ENCODE measurements at places on chromosomes 11 and 22. TPM values are rescaled to one million over a fixed set of nuclear protein-coding genes. Genes with fewer than 3 reads are reported as not detected.

Gene DEUP1
- total RNA-seq: not detected

Gene OR10A2
- not detected for total RNA-seq

Gene OR52W1
- total RNA-seq: not detected

- no peak for DNase-seq
- peaks cover 24% of the 10 kb centered on the region for H3K36me3 ChIP-seq
- no peaks in the 10 kb centered on the region for H3K4me1 ChIP-seq
- no peaks in the 10 kb centered on the region for H3K27me3 ChIP-seq
These were observed 40.6 kb upstream of the GNB1L start for GRCh38 chr22:19895160-19895849.

- DNase-seq: no peak
- no peak overlapping the region for H3K27ac ChIP-seq
- no peaks in the 10 kb centered on the region for H3K36me3 ChIP-seq
- no peaks in the 10 kb centered on the region for H3K4me1 ChIP-seq
- no peak overlapping the region for H3K4me3 ChIP-seq
- H3K27me3 ChIP-seq: no peaks in the 10 kb centered on the region
These were observed 189.2 kb upstream of the ARHGAP20 start for GRCh38 chr11:110901441-110901840.

GRCh38 chr22:50086526-50086925, 1.3 kb upstream of the MLC1 start:
- no peak for DNase-seq
- H3K36me3 ChIP-seq: no peaks in the 10 kb centered on the region
- H3K27me3 ChIP-seq: peaks cover 3% of the 10 kb centered on the region
- H3K27ac ChIP-seq: no peak overlapping the region
- peaks cover 3% of the 10 kb centered on the region for H3K4me1 ChIP-seq

GRCh38 chr11:6576471-6577373, 26.7 kb downstream of the RRP8 start:
- H3K4me3 ChIP-seq: no peak overlapping the region
- H3K27me3 ChIP-seq: no peaks in the 10 kb centered on the region
- DNase-seq: no peak

DNA sequence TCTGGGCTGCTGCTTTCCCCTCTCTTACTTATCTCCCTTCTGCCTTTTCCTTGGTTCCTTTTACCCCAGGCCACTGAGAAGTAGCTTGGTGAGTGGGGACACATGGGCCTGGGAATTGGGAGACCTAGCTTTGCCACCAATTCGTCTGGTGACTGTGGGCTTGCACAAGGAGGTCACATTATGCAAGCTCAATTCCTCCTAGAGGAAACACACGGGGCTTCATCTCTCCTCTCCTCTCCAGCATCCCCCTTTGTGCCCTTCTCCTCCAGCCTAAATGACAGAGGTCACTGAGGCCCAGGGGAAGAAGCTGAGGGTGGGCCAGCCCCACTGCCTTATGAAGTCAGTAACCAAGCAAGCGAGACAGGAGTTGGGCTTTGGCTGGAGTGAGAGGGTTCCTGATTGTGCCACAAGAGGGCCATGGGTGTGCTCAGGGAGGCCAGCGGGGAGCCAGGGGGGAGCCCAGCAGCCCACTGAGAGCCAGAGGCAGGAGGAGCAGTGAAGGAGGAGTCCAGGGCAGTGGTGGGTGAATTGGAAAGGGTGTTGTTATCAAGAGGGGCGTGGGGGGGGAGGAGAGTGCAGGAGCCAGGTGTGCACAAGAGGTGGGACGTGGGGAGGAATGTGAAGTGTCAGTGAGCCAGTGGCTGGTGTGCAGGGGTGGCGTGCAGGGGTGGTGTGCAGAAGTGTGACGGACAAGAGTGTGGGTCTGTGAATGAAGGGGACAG, 2.0 kb downstream of the CLCF1 start:
- no peaks in the 10 kb centered on the region for H3K27me3 ChIP-seq
- H3K4me3 ChIP-seq: no peak overlapping the region
- peak overlapping the region; percentile 89 for H3K27ac ChIP-seq
- H3K4me1 ChIP-seq: no peaks in the 10 kb centered on the region

DNA sequence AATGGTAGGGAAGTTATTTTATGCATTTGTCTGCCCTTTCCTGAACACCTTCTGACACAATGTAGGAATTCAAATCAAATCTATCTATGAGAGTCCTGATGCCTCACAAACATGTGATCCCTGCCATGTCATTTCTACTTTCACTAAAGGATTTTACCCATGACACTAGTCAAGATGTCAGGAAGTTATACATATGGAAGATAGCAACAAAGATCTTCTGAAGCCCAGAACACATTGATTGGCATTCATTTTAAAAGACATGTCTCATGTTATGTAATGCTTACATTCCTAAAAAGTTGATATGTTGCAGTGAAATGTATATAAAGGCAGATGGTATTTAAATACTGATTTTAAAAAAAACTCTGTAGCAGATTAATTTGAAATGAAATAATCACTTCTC, 61.5 kb downstream of the FAM76B start:
- H3K27me3 ChIP-seq: no peaks in the 10 kb centered on the region
- H3K27ac ChIP-seq: no peak overlapping the region
- H3K36me3 ChIP-seq: no peaks in the 10 kb centered on the region
- DNase-seq: no peak
- no peaks in the 10 kb centered on the region for H3K4me1 ChIP-seq

- DNase-seq: no peak
- peak overlapping the region; percentile 55 for H3K27ac ChIP-seq
- H3K4me3 ChIP-seq: no peak overlapping the region
- H3K36me3 ChIP-seq: no peaks in the 10 kb centered on the region
- H3K4me1 ChIP-seq: no peaks in the 10 kb centered on the region
- no peaks in the 10 kb centered on the region for H3K27me3 ChIP-seq
These were observed 2.5 kb upstream of the NCAM1 start for GRCh38 chr11:112958670-112959069.

All from right atrium auricular region (tissue), 2 donors.